ENCODE measurements at places on chromosomes 11 and 22. TPM values are rescaled to one million over a fixed set of nuclear protein-coding genes. Genes with fewer than 3 reads are reported as not detected.

CREBZF gene
- 50.3 TPM for total RNA-seq

- DNase-seq, result no peak
Observed at GRCh38 chr11:32706985-32707741, 87.3 kb downstream of the CCDC73 start.

OR52I2 gene
- total RNA-seq, result not detected

GRCh38 chr11:12232817-12233601 is 122.6 kb downstream of the MICAL2 start:
- no peak for DNase-seq

DNA sequence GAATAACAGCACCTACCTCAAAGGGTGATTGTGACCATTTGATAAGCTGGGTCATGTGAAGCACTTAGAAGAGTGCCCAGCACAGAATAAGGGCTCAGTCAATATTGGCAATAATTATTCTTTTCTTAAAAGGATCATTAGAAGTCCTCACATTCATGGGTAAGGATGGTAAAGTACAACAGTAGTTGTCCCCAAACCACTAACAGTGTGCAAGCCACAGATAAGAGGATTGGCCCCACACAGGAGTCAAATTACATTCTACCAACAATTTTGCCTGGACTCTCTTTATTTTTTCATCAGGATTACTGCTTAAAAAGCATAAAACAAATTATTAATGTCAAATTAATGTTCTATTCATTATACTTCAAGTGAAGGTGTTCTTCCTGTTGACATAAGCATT is 271.5 kb upstream of the PDGFD start:
- DNase-seq, result no peak

DNA sequence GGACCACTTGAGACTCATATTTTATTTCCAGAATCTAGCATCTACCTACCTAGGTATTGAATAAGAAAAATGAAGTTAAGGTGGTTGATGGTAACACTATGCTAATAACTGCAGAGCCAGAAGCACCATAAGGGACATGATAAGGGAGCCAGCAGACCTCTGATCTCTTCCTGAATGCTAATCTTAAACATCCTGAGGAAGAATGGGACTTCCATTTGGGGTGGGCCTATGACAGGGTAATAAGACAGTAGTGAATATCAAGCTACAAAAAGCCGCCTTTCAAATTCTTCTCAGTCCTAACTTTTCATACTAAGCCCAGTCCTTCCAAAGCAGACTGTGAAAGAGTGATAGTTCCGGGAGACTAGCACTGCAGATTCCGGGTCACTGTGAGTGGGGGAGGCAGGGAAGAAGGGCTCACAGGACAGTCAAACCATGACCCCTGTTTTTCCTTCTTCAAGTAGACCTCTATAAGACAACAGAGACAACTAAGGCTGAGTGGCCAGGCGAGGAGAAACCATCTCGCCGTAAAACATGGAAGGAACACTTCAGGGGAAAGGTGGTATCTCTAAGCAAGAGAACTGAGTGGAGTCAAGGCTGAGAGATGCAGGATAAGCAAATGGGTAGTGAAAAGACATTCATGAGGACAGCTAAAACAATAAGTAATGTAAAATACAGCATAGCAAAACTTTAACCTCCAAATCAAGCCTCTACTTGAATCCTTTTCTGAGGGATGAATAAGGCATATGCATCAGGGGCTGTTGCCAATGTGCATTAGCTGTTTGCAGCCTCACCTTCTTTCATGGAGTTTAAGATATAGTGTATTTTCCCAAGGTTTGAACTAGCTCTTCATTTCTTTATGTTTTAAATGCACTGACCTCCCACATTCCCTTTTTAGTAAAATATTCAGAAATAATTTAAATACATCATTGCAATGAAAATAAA is 2.1 kb downstream of the HBB start:
- DNase-seq, result no peak

CHORDC1 gene
- 50.4 TPM for total RNA-seq

DTX4 gene
- total RNA-seq, result 7.8 TPM

GRCh38 chr22:47432683-47433082 is 670.2 kb downstream of the TBC1D22A start:
- no peak for DNase-seq

DNA sequence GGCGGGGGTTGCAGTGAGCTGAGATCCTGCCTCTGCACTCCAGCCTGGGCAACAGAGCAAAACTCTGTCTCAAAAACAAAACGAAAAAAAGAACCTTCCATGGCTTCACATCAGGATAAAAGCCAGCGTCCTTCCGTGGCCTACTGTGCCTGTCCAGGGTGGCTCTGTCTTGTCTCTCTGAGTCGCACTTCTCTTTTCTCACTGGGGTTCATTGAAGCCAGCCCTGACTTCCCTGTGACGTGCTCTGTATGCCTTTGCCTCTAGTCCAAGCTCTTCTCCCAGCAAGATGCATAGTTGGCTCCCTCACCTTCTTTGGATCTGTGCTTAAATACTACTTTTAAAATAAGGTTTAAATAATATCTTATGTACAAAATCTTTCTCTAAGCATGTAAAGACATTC is 11.6 kb downstream of the ATXN10 start:
- DNase-seq, result no peak

CHRNA10 gene
- total RNA-seq, result not detected
